ENCODE measurements at places on chromosomes 12 and 14.

- no peak for DNase-seq
These were observed 13.1 kb upstream of the LRTM2 start for GRCh38 chr12:1807087-1807860.

GRCh38 chr12:5257763-5258495, 174.0 kb upstream of the NTF3 start:
- no peak for DNase-seq

GRCh38 chr12:101439236-101439635, 31.7 kb upstream of the ARL1 start:
- DNase-seq = no peak

GRCh38 chr12:132296063-132296462, 33.3 kb downstream of the GALNT9 start:
- DNase-seq = no peak

GRCh38 chr12:96335270-96335669, 65.0 kb downstream of the CDK17 start:
- no peak for DNase-seq

- no peak for DNase-seq
These were observed 2.1 kb upstream of the EMC9 start for GRCh38 chr14:24143511-24143910.

DNA sequence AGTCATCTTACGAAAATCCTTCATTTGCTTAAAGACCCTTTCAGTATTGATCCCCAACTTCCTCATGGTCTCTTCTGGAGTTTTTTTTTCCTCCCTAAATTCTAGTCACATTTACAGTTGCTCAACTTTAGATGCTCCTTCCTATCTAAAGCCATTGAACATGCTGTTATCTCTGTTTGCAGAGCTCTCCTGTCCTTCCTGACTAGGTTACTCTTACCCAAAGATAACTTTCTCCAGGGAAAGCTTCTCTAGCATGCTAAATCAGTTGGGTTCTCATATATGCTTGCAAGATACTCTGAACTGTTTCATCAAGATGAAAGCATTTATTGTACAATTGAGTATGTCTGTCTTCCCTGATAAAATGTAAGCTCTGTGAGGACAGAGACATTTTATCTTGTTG, 1.8 kb upstream of the RAB21 start:
- no peak for DNase-seq

GRCh38 chr14:92563359-92563758, 49.8 kb downstream of the RIN3 start:
- no peak for DNase-seq

GRCh38 chr14:29028973-29029582, 262.5 kb downstream of the FOXG1 start:
- DNase-seq = no peak

GRCh38 chr12:113064395-113065125, 8.0 kb downstream of the DTX1 start:
- DNase-seq = no peak

- DNase-seq = no peak
These were observed 9.6 kb upstream of the KRT80 start for GRCh38 chr12:52201451-52201839.

DNA sequence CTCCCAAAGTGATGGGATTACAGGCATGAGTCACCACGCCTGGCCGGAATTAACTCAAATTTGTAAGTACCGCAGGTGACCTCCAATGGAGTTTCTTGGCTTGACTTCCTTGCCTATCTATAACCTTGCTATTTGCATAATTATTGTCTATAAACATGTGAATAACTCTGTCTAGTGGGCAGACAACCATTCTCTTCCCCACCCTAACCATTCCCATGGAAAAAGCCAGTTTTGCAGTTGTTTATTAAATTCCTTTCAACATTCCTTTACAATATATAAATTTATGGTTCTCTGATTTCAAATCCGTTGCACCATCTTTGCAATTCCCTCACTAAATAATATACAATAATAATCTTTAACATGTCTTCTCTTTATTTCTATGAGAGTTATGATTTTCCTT, 61.0 kb upstream of the ZDHHC17 start:
- DNase-seq = no peak

DNA sequence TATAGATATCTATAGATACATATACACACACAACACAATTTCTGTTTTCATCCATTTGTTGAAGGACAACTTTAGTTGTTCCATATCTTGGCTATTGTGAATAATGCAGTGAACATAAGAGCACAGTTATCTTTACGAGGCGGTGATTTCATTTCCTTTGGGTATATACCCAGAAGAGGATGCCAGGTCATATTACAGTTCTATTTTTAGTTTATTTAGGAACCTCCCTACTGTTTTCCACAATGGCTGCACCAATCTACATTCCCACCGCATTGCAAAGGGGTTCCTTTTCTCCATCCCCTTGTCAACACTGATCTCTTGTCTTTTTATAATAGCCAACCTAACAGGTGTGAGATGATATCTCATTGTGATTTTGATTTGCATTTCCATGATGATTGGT, 143.4 kb upstream of the ARHGAP5 start:
- no peak for DNase-seq

GRCh38 chr14:39593377-39593776, 161.1 kb upstream of the FBXO33 start:
- DNase-seq = no peak

GRCh38 chr14:40188006-40188405, 755.8 kb upstream of the FBXO33 start:
- DNase-seq = no peak

DNA sequence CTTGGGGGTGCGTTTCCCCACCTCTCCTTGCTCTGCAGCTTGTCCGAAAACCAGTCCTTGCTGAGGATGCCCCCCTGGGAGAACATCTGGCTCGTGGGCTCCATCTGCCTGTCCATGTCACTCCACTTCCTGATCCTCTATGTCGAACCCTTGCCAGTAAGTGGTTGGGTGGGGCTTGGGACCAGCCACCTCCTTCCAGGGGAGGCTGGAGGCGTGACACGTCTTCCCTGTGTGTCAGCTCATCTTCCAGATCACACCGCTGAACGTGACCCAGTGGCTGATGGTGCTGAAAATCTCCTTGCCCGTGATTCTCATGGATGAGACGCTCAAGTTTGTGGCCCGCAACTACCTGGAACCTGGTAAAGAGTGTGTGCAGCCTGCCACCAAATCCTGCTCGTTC, 57.5 kb downstream of the ANAPC7 start:
- no peak for DNase-seq

- no peak for DNase-seq
These were observed 189.7 kb upstream of the GRIN2B start for GRCh38 chr12:14171106-14171505.

- no peak for DNase-seq
These were observed 181.1 kb upstream of the HIF1A start for GRCh38 chr14:61513986-61514830.

- DNase-seq = no peak
These were observed 39.1 kb downstream of the DDHD1 start for GRCh38 chr14:53113989-53114388.

GRCh38 chr12:4216187-4216927, 57.2 kb upstream of the CCND2 start:
- DNase-seq = no peak

GRCh38 chr14:35374263-35374712, 30.3 kb downstream of the NFKBIA start:
- no peak for DNase-seq

DNA sequence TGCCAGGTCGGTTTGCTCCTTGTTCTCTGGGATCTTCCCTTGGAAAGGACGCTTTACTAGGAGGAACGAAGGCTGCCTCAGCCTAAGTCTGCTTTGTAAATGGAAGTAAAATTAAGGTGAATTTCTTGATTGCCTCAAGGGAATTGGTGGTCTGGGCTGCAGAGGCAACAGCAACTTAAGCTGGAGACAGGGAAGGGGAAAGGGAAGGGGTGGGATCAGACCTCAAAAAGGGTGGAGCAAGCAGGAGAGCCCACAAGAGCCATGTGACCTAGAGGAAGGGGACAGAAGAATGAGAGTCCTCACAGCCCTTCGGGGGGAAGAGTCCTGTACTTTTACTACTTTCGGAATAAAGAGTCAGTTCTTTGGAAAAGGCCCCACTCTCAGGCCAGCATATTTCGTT, 147.9 kb downstream of the PPM1H start:
- DNase-seq = no peak

DNA sequence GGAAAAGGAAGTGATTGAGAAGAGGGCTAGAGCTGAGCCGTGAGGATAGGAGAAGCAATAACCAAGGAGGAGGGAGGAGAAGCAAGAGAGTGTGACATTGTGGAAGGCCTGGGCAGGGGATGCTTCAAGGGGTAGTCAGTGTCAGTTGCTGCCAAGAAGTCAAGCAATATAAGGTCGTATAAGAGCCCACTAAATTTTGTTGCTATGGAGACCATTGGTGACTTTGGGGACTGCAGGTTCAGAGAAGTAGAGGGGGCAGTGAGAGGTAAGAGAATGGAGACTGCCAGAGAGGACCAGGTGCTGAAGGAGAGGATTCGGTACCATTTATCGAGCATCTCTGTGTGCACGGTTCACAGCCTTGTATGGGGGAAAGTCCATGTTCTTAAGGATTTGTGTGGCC, 3.1 kb upstream of the ATXN3 start:
- DNase-seq = no peak

- no peak for DNase-seq
These were observed 98.6 kb downstream of the SCARB1 start for GRCh38 chr12:124764870-124765580.

- no peak for DNase-seq
These were observed 12.8 kb upstream of the FGF23 start for GRCh38 chr12:4392223-4392742.

DNA sequence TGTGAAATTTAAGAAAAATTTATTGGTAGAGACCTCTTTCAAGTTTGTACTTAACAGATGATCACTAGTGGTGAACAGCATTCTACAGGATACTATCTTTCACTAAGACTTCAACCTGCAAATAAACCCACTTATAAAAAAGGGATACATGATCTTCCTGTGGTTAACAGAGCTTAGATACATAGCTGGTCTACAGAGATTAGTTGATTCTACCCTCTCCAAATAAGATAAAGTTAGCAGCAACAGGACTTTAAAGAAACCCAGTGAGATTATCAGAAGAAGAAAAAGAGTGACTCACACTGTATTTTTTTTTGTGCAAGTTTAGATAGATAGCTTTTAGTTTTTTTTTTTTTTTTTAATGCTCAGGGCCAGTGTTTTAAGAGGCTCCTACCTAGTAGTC, 34.5 kb downstream of the USP44 start:
- no peak for DNase-seq

DNA sequence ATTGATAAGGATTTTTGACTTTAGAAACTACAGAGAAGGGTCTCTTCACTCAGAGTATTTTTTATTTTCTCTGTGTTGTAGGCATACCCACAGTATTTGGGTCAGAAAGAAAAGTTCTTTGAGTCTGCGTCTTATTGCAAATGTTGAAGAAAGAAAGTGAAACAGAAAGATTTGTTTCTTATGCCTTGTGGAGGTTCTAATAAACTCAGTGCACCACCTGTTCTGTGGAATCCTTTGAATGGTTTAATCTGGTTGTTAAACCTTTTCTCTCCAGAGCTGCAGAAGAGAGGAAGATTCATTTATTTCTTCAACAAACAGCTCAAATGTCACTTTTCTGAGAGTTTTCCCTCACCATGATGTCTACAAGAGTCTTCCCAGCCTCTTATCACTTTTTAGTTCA, 146.6 kb upstream of the PLEKHG7 start:
- DNase-seq = no peak

- no peak for DNase-seq
These were observed 4.6 kb upstream of the SYCP3 start for GRCh38 chr12:101743724-101744472.

GRCh38 chr12:71092290-71092689, 65.5 kb downstream of the TSPAN8 start:
- DNase-seq = no peak

DNA sequence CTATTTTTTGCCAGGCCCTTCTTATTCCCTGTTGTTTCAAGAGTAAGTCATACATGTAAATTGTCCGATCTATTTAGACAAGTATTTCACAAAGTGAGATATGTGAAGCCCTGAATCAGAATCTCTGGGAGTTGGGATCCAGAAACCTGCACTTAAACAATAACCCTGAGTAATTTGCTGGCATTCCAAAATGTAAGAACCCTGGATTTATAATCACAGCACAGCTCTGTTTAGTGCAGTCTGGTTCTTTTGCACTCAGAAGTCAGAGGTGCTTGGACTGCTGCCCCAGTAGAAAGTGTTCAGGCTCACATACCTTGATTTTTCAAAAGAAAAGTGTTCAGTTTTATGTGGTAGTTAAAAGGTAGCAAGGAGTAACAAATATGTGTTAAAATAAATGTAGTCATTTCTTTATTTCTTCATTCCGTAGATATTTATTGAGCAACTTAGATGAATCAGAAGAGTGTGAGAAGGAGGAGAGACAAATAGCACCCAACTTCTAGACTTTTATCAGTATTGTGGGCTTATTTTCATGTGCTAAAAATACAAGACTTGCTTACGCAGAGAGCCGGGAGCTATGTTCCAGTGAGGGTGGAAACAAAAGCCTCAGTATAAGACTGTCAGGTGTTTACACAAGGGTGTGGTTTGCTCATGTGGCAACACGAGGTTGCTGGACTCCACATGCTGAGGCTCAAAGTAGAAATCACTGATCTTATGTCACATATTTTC, 70.1 kb downstream of the SYNE2 start:
- DNase-seq = no peak

GRCh38 chr12:104682790-104683279, 226.1 kb downstream of the CHST11 start:
- DNase-seq = no peak

GRCh38 chr12:116697305-116697704, 40.6 kb downstream of the SPRING1 start:
- no peak for DNase-seq

GRCh38 chr14:61321385-61322010, at the start of gene PRKCH:
Gene PRKCH (plus strand): TSS chr14:61321579. CDS start chr14:61322102, 523 bp downstream.
- DNase-seq = peak; percentile 68

- no peak for DNase-seq
These were observed 1.6 kb downstream of the PYM1 start for GRCh38 chr12:55925870-55926737.

- DNase-seq = no peak
These were observed 197.1 kb upstream of the RASSF8 start for GRCh38 chr12:25761356-25761755.

- no peak for DNase-seq
These were observed 138.6 kb downstream of the TPH2 start for GRCh38 chr12:72077111-72077820.

GRCh38 chr14:35339761-35340406, 47.7 kb downstream of the PSMA6 start:
- no peak for DNase-seq

- DNase-seq = no peak
These were observed 40.7 kb upstream of the TMEM263 start for GRCh38 chr12:106914796-106915634.

DNA sequence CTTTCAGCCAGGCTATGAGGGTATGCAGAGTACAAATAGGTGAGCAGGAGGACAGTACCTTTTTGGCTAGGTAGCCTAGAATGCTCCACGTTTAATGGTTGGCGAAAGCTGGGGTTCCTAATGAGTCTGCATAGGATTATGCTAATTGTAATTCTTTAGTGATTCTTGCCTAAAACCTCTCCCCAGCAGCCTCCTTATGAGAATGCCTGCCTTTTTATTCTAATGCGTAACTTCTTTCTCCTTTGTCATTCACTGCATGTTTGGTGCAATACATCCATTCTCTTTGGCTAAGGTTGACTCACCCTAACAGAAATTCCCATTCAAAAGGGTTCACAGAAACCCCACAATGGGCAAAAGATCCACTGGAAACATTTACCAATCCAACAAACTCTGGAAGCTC, 752.2 kb downstream of the FSCB start:
- DNase-seq = no peak

GRCh38 chr12:11023387-11023786, 967 bp upstream of the TAS2R19 start:
- DNase-seq = no peak

GRCh38 chr12:75269209-75269608, 59.6 kb upstream of the KCNC2 start:
- no peak for DNase-seq

- no peak for DNase-seq
These were observed 373.1 kb upstream of the DDHD1 start for GRCh38 chr14:53526200-53526599.

Data from stimulated activated CD8-positive, alpha-beta memory T cell treated with anti-CD3 and anti-CD28 coated beads, Interleukin-7, amount 100 ng/mL, for 24 hours (primary cell).